Brain microvascular endothelial cell (primary cell): ENCODE measurements at places on chromosomes 5 and 9.

DNA sequence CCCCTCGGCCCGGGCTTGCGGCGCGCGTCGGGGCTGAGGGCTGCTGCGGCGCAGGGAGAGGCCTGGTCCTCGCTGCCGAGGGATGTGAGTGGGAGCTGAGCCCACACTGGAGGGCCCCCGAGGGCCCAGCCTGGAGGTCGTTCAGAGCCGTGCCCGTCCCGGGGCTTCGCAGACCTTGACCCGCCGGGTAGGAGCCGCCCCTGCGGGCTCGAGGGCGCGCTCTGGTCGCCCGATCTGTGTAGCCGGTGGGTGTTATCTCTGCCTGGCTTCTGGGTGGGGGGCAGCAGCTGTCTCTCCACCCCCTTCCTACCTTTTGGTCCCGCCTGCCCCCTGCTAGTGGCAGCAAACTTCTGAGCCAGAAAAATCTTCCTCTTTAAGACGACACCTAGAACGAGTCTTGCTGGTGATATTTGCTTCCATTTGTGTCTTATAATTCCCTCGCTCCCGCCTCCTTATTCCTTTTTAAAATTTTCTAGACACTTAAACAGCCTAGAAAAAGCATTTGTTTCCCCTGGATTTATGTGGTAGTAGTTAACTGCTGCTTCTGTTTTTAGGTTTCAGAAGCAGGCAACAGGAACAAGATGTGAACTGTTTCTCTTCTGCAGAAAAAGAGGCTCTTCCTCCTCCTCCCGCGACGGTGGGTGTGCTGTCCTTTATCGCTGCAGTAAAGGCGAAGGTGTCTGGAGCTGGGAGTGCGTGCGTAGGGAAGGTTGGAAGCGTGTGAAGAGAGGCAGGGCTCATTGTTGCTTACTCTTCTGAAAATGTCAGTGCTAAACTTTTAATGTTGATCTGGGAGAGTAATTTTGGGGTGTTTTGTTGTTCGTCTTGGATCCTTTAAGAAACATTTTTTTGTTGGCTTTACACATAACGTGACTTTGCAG is 554 bp downstream of the JAK2 start:
- DNase-seq: peak; percentile 47

DNA sequence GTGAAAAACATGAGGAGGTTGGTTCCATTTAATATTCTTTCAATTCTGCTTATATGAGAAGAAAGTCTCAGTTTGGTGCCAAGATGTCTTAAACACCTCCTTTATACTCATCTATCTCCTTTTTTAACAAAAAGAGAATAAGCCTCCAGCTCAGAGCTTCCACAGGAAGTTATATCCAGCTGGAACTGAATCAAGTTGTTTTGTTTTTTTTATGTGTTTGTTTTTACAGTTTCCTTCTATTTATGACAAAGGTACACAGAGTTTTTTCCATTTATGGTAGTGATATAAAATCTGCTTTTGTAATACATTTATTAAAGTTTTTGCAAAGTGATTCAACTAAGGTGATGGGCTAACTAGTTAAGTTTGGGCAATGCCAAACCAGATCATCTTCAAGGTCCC is 10.4 kb downstream of the SPARC start:
- no peak for DNase-seq

- DNase-seq: no peak
Observed at GRCh38 chr9:128121924-128122808, 5.4 kb downstream of the PTGES2 start.

DNA sequence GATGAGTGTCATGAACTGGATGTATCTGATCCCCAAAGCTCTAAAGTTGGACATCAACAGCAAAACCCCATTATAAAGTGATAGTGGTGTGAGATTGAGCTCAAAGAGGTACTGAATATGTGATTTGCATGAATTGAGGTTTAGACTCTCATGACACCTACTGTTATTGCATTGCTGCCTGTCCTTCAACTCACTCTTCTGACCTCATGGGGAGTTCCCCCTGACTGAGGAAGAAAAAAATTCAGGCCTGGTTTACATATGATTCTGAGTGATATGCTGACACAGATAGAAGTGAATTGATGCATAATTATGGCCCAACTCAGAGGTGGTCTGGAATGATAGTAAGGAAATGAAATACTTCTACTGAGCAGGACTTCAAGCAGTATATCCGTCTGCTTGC is 76.2 kb upstream of the CHD1 start:
- DNase-seq: peak; percentile 6

- DNase-seq: no peak
Observed at GRCh38 chr5:11903121-11903613, 1.1 kb downstream of the CTNND2 start.

GRCh38 chr5:43231977-43232376 is 40.0 kb downstream of the NIM1K start:
- peak; percentile 4 for DNase-seq
